ENCODE measurements at places on chromosomes 12 and 14.

GRCh38 chr12:11771895-11772502 lies 122.5 kb downstream of the ETV6 start:
- no peak for DNase-seq

DNA sequence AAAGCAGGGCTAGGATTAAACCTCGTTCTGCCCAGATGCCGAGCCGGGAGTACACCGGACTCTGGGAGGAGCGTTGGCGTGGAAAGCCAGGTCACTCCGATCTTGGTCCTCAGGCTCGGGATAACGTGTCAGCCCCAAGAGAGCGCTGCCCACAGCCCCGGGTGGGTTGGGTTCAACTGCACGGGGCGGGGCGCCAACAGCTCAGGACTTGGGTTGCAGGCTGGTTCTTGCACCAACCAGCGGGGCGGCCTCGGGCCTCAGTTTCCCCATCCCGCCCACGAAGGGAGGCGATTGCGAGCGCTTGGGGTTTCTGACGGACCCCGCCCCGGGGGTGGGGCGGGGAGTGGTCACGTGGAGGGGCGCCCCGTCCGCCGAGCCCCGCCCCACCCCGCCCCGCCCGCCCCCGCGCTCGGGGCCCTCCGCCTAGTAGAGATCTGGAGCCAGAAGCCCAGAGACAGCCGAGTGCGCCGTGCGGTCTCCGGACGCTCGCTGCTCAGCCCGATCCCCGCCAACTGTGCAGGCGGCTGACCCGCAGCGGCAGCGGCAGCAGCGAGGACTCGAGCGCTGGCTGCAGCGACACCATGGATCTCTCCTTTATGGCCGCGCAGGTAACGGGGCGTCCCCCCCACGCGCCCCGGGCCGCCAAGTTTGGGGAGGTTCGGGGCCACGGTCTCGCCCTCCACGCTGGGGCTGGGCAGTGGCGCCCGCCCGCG lies at the start of gene C14orf132:
TSS of gene C14orf132 (plus strand) at position 443 of the 713 bp plus-strand sequence. CDS start at position 582, 139 bp downstream.
- DNase-seq = peak; percentile 79

- peak; percentile 12 for DNase-seq
Measured at GRCh38 chr12:131076791-131077747, 123.4 kb downstream of the ADGRD1 start.

DNA sequence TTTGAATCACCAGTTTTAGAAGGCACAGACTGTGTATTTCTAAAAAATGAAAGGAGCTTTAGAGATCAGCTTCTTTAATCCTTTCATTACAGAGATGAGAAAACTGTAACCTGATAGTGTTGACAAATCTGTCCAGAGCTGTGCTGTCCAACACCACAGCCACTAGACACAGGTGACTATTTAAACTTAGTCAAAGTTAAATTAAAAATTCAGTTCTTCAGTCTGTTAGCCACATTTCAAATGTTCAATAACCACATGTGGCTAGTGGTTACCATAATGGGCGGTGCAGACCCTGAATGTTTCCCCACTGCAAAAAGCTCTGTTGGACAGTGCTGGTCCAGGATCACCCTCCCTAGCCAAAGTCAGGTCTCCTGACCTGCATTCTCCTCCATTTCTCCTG lies 21.6 kb downstream of the DAD1 start:
- no peak for DNase-seq

DNA sequence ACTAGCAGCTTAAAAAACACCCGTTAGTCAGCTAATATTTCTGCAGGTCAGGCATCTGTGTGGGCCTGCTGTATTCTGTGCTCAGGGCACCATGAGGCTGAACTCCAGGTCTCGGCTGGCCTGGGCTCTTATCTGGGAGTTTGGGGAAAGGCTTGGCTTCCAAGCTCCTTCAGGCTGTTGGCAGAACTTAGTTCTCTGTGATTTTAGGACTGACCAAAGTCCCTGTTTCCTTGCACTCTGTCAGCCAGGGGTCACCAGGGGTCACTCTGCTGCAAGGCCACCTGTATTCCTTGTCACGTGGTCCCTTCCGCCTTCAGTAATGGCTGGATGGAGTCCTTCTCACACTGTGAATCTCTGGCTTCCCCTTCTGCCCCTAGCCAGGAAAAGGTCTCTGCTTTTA lies 586.4 kb downstream of the AACS start:
- no peak for DNase-seq

GRCh38 chr12:5511644-5512600 lies 80.0 kb downstream of the NTF3 start:
- peak; percentile 62 for DNase-seq

DNA sequence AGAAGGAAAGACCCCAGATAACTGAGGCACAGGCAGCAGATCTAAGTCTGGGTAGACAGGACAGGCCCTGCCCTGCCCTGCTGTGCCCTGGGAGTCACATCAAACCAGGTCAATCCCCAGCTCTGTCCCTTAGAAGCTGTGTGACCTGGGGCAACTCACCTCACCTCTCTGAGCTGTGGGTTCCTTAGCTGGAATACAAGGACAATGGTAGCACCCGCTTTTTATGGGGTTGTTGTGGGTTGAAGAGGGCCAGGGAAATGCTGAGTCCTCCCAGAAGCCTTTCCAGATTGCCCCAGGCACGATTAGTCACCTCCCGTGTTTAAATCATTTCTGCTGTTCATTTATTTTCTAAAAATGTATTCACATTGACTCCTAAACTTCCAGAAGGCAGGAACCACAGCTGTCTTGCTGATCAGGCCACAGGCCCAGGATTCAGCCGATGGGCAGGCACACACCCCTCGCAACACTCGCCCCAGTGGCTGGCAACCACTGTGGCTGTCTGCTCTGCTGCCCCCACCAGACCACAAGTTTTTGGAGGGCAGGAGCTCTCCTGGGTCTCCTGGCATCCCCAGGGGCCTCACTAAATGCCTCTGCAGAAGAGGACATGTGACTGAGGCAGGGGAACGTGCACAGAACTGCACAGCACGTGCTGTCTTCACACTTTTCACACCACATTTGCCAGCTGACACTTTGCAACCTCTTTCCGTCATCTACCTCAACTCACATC lies 3.0 kb downstream of the SELPLG start:
- DNase-seq = no peak

DNA sequence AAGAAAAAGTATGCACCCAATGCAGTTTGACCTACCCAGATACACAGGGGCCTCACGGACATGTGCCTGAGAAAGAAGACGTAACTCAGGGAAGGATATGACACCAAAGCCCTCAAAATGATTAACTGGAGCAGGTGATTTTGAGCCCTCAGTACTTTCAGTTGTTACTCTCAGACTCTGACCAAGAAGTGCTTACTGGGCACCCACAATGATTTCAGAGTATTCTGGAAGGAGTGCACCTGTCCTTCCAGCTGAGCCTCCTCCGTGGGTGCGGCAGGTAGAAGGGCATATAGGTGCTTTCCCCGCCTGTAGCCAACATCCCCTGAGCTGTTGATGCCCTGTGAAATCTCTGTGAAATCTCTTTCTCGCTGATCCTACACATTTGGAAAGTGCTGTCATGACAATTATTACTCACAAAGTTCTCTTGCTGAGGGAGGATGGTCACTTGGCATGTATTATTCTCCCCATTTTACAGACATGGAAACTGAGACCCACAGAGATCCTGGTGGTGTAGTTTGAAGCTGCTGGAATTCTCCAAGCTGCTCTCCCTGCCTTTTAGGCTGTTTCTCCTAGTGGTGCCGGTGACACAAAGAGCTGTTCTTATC lies 154.3 kb upstream of the CCND2 start:
- no peak for DNase-seq

DNA sequence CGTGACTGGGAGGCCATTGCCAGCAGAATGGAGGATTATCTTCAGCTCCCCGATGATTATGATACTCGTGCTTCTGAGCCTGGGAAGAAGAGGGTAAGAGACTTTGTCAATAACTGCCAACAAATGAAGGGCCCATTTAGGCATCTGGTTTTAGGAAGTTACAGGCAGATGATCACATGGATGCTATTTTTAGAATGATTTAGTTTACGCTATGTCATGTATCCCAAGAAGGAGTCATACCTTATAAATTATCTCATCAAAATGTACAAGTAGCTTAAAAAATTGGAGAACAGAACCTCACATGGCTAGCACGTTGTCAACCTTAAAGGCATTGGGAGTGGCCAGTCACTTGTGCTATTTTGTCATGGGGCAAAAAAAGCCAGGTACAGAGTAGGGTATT lies 46.7 kb downstream of the PROX2 start:
- no peak for DNase-seq

- no peak for DNase-seq
Measured at GRCh38 chr14:28975084-28975483, 208.5 kb downstream of the FOXG1 start.
